NCI-H1436 (cell line): ENCODE measurements at places on chromosomes 2 and 18.

DNA sequence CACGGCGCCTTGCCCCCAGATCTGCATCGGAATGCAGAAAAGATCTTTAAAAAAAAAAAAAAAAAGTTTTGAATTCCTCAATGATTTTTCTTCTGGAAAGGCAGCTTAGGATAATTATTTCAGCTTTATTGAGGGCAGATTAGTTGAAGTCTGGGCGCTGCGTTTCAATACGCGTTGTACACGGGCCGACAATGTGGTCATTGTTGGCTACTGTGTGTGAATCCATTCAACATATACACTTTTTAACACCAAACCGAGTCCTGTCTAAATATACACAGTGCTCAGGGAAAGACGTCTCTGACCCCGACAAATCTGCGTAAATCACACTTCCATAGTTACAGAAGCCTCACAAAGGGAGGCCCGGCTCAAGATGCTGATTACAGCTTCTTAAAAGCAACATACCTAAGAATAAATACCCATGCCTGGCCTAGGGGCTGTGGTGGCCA is 1.4 kb upstream of the SIX3 start:
- no peak for DNase-seq

DNA sequence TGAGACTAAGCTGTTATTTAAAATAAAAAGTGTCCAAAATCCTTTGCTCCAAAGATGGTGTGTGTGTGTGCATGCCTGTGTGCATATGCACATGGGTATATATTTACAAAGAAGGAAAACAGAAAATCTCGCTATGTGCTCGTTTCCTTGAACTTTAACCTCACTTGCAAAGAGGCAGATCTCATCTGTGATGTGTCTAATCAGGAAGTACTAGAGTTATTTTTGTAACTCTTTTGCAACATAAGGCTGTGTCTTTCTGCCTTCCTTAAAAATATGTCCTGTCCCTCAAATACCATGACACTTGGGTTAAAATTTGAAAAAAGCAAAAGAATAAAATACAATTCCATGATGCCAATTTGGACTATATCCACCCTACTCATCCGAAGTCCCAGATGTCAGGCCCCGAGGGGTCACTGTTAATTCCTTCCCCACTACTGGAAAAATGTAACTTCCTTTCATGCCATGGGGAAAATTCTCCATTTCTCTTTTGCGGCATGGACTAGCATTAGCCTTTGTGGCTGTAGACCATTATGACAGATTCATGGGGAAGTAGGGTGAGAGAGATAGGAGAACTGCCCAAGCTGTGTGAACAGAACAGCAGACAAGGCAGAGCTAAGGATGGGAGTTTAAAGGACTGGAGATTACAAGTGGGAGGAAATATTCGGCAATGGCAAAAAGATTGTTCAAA is 191.3 kb downstream of the MYO1B start:
- no peak for DNase-seq

GRCh38 chr18:46053368-46054095 is 18.5 kb downstream of the PSTPIP2 start:
- no peak for DNase-seq

DNA sequence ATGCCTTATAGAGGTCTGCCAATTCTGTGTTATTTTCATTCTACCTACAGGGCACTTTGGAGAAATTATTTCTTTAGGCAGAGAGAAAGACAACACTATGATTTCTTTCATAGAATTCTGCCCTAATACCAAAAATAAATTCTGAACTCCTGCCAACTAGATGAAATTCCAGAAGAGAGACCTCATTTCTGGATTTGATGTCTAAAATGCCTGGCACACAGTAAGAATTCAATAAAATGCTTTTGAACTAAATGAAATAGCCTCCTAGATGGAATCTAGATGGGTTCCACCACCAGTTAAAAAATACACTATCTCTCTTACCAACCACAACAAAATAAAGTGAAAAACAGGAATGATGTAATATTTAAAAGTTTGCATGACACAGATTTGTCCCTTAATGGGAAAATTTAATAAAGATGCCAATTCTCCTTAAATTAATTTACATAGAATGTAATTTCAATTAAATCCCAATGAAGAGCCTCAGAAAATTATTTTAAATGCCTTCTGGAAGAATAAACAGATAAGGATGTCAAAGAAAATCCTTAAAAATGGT is 75.0 kb downstream of the OSBPL1A start:
- DNase-seq: no peak

DNA sequence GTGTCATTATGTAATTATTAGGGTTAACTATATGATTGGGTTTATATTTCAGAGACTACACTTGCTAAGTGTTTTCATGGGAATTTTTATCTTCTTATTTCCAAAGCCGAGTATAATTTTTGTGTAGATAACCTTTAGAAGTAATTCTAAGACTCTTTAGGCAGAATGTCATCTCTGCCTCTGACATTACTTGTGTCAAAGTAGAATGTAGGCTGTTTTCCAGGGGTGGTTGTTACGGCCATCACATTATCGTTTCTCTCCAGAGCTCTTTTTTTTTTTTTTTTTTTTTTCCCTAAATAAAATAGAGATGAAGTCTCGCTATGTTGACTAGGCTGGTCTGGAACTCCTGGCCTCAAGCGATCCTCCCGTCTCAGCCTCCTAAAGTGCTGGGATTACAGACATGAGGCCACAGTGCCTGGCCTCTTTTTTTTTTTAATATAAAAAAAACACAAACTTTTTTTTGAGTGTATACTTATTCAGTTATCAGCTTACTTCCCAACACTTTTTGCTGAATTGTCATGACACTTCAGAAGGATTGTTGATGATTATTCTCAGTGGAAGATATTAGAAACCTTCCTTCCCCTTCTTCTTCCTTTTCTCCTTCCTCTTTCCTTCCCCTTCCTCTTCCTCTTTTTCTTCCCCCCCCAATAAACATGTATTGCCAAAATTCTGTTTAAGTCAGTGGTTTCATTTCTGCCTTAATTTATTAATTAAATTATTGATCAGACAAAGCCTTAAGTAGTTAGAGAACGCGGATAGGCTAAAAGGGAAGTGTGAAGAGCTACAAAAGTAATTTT is 2.3 kb downstream of the PIKFYVE start:
- no peak for DNase-seq

- no peak for DNase-seq
Observed at GRCh38 chr2:203072371-203072770, 57.7 kb downstream of the NBEAL1 start.

GRCh38 chr2:73133566-73134197 is 20.9 kb upstream of the RAB11FIP5 start:
- no peak for DNase-seq
